Ammon's horn (tissue), 1 donor: ENCODE measurements at places on chromosomes 12 and 14.

DNA sequence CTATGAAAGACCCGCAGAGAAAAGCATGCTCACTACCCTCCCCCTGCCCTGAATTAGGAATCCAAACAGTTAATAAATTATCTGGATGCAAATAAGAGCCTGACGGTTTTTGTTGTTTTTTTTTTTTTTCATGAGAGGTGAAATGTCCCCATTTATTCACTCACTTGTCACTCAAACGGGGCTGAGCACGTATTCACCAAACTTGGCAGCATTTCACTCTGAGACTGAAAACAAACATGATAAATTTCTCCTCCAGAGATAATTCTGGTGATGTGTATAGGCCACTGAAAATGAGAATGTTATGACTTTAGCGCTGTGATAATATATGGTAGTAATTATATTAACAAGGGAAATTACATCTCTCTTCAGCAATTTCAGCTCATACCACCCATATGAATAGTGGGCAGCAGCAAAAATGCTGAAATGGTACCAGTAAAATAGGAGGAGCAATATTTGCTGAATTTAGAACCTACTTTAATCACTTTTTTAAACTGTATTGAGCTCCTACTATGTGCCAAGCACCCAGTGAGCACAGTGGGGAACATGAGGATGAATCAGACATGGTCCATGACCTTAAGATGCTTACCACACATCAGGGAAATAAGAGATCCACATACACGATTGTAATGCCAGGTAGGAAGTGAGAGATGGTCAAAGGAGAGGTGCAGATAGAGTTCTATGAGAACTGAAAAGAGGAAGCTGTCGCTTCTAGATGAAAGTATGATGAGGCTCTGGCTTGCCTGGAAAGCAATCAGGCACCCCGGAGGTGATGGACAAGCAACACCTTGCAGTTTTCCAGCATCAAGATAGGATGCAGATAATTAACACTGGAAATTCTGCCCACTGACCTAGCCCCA, 286.5 kb upstream of the TMPO start:
- no peak for DNase-seq

- DNase-seq = no peak
Measured at GRCh38 chr12:132719141-132719953, 8.7 kb downstream of the PGAM5 start.

GRCh38 chr14:99117671-99118045, 154.3 kb downstream of the BCL11B start:
- no peak for DNase-seq

DNA sequence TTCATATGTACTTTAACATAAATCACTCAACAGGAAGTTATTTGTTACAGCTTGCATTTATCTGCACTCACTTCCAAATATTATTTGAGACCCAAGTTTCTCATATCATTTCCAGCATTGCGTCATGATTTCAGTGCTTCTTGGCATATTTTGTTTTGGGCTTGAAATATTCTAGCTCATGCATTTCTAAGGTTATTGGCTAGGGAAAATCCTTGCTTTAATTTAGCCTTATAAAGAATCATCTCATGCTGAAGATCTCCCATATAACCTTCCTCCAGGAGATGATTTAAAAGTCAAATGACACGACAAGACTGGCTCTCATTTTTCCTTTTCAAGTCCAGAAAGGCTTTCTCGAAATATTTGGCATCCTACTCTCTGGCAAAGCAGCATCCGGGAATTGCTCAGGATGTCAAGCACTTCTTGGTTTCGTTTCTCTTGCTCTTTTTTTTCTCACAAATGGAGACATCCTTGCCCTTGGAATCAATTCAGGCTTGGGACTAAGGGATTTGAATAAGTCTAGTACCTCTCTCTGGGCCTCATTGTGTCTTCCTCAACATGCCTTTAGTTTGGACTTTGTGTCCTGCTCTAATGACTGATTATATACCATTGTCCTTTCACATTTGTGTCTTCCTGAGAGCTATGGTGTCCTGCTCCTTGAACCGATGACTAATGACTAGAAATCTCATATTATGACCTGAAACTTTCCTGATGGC, 295.0 kb downstream of the RMST start:
- no peak for DNase-seq

- no peak for DNase-seq
Measured at GRCh38 chr12:119341020-119341419, 6.5 kb downstream of the CCDC60 start.

DNA sequence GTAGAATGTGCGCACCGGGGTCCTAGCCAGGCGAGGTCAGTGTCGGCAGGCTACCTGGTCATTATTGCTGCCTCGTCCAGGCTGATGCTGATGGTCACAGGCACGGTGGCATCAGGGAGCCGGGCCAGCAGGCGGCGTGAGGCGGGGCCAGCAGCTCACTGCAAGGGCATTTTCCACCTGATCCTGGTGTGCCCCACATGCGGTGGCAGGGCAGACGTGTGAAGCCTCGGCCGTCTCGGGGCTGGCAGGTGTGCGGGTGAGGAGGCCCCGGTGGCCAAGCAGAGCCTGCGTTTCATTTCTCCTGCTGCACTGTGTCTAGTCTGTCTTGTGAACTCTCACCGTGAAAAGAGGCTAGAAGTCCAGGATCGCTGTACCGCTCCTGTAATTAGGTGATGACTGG, 12.0 kb upstream of the AMN start:
- no peak for DNase-seq

GRCh38 chr12:50232771-50233209, 50.5 kb downstream of the LIMA1 start:
- no peak for DNase-seq

DNA sequence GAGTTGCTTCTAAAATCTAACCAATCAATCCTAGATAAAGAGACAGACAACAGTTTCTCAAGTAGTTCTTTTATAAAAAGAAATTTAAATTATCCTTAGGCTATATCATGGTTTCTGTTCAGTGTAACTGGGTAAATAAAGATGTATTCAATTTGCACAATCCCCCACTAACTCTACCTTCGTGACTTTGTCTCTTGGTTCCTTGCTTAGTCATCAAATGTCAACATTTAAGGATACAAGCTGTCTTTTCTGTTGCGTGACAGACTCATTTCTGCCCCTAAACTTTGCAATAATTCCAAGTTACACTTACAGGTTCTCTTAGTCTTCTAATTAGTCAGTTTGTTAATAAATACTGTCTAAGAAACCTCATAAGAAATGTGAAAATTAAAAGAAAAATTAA, 50.6 kb downstream of the SCAF11 start:
- DNase-seq = no peak

DNA sequence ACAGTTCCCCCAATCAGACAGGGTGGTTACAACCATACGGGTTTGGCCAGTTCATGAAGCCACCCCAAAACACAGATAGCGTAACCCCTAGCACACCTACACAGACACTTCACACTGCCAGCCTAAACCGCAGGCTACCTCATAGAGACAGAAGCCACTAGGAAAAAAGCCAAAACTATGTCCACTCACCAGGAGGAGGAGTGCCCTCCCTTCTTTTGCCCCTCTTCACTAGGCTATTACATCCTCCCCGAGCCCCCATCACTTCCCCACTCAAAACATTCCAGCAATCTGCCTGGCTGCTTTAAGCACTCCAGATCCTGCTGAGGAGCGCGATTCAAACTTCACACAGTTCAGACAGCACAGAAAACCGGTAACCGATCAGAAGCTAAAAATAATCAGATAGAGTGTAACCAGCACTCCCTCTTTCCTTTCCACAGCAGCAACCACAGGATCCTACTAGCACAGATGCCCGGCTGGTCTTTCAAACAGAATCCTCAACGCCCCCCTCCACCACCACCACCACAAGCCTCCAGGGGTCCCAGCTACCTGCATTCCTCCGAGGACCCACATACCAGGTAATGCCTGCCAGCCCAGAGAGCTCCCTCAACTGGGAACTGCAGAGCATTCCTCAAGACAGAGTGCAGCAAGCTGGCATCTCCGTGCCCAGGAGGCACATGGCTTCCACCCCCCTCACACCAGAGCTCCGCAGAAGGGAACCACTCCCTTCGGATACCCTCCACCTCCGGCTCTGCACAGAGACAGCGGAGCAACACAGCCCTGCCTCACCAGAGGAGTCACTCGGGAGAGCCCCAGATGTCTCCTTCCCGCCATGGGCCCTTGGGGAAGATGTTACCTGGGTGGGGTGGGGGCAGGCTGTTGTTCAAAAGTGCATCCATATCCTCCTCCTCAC, 1.5 kb downstream of the CHD4 start:
- DNase-seq = peak; percentile 36

- no peak for DNase-seq
Measured at GRCh38 chr14:96895658-96896271, 98.6 kb downstream of the VRK1 start.

DNA sequence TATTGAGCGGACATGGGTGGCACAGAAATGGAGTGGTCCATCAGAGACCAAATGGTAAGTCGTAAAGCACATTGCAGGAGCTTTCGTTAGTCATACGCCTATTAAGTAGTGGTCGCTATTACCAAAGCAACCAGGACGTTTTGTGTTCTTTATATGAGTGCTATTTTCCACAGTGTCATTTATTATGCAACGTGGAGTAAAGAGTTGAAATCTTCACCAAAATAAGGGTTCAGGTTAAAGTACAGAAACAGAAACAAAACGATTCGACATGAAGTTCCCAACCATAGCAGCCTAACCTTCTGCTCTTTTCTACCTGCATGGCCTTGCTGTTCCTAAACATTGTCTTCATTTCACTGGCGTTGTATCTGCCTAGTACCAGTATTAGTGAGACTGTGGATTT, 20.1 kb upstream of the FGD4 start:
- DNase-seq = no peak

- no peak for DNase-seq
Measured at GRCh38 chr12:108565976-108566375, 3.6 kb downstream of the ISCU start.

GRCh38 chr14:78758333-78758732, 588.2 kb downstream of the NRXN3 start:
- DNase-seq = peak; percentile 52

DNA sequence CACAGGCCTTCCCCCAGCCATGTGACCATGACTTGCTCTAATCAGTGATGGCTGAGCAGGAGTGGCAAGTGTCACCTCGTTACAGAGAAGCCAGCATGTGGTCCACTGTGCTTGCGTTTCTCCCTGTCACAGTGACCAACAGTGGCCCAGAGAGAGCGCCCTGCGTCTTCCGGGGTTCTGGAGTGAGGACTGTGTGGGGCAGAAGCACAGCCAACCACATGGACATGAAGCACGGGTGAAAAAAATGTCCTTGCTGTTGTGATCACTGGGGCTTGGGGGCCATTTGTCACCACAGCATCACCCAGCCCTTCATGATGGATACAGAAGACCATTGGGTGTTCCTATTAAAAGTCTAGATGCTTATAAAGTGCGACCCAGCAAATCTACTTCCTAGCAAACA, 174.6 kb upstream of the C14orf180 start:
- no peak for DNase-seq

GRCh38 chr12:30420561-30420960, 275.1 kb downstream of the IPO8 start:
- no peak for DNase-seq

DNA sequence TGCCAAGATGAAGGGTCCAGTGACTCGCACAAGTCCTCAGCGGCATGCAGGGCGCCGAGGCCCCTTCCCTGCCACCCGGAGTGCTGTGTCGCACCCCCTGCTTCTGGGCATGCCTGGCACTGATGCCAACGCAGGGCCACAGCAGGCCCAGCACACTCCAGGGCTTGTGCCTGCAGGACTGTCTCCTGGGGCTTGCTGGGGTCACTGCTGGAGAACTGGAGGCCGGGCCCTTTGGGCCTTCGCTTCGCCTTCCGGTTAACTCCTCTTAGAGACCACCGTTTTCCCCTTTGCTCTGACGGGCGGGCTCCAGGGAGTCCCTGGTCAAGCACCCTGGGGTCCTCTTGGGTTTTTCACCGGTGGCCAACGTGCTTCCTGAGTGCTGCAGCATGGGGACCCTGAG, 79.6 kb downstream of the WDR20 start:
- DNase-seq = no peak

DNA sequence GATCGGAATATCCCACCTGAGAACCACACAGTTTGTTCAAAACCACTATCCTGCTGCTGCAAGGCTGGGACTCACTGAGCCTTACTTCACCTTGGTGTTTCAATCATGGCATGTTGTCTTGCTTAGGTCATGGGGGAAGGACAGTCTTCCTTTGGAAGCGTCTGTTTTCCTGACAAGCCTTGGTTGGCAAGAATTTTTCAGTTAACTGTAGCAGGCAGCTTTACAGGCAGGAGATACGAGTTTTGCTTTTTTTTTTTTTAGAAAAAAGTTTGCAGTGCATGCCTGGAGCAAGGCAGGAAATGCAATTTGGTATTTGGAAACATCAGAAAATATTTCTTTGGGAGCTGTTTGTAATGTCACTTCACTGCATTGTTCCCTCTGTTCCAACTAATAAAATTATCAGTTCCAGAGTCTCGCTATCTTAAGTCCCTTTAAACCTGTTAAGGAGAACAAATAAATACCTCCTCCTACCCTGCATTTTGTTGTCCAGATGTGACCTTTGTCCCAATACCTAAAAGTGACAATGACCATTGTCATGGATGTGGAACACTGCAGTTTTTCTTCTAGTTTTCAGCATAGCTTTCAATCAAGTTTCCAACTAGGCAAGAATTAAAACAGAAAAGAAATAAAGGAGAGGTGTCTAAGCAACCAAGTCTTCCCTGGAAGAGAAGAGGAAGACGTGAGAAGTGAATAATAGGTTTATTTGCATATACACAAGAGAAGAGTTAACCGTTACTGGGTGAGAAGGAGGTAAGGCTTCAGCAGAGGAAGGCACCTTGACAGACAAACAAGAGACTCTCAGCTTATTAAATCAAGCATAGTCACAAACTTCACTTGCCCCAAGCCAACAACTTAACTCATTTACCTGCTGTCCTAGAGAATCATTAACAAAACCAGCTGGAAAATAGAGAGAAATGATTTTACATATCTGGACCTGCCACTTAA, 71.4 kb upstream of the ACTN1 start:
- no peak for DNase-seq

- no peak for DNase-seq
Measured at GRCh38 chr12:5806371-5807089, 138.5 kb downstream of the ANO2 start.

DNA sequence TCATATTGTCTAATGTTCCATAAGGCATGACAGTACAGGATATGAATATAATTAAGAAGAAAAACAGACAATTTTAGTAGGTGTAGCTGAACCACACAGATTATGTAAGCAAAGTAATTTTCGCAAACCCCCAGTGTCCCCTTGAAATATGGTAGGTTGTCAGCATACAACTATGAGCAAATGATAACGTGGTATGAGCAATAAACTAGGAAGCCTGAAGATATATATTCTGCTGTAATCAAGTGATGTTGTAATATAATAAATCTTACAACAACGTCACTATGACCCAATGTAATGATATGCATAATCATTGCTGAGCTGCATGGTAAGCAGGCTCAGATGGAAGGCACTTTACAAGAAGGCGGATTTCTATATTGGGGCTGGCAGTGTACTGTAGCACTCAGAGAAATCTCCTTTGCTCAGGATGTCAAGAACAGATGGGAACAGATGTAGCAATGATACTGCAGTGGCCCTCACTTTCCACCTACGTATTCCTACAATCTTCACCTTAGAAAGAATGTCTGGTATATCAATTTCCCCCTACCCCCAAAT, 47.8 kb upstream of the MYF6 start:
- DNase-seq = no peak
